ENCODE measurements at places on chromosomes 2 and 18.
A peak's percentile ranks its signal among the peaks of the same experiment; 100 is the strongest.

GRCh38 chr2:201964631-201965206 lies 68.9 kb upstream of the FZD7 start:
- DNase-seq, result peak; percentile 86

- DNase-seq, result no peak
Observed at GRCh38 chr18:13409026-13409425, 190.5 kb downstream of the LDLRAD4 start.

DNA sequence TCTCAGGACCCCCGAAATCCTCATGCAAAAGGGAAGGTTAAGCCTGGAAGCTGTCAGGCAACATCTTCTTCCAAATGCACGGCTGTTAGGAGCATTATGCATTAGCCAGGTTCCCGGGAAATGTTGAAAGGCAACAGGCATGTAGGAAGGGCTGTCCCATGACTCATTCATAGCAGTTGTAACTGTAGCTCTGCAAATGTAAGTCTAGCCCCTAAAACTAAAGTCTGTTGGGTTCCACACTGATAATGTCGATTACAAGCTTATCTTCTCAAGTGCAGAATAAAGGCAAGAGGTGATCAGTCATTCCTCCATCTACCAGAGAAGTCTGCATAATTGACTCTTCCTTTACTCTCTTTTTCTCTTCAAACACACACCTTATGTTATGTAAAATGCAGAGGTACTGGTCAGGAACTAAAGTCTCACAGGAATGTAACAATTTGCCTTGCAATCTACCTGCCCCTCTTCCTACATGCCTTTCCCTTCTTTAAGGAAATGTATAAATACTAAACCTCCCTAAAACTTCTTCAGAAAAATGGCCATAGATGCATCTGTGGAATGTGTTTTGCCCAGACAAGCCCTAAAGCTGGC lies 99.8 kb downstream of the AKAIN1 start:
- DNase-seq, result no peak

DNA sequence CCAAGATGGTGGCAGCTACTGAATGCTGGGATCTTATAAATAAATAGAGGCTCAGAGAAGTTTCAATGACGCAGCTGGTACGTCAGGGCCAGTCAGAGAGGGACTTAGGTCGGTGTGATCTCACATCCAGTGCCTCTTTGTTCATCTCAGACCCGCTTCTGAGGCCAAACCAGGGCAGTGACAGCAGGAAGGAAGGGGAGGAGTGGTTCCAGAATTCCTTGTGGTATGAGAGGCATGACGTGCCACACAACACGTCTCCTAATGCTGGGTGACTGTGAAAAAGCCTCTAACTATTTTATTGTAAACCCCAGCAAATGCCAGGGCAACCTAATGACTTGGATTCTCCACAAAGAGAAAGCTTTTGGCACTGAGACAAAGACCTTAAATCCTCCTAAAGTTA lies 423.3 kb downstream of the LPIN1 start:
- peak; percentile 68 for DNase-seq

- DNase-seq, result no peak
Observed at GRCh38 chr18:24917767-24918166, 434.2 kb downstream of the ZNF521 start.

- no peak for DNase-seq
Observed at GRCh38 chr18:55559739-55560138, 28.3 kb downstream of the TCF4 start.

DNA sequence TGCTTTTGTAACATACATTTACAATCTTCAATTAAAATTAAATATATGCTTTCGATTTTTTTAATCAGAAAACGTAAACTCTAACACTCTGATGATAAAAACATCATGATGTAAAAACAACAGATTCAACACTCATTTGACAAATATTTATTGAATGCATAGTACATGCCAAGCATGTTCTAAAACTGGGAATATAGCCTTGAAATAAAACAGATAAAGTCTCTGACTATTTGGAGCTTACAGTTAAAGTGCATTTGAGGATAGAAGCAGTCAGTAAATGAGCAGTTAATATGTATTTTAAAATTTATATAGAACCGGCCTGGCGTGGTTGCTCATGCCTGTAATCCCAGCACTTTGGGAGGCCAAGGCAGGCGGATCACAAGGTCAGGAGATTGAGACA lies 47.8 kb downstream of the TMX3 start:
- DNase-seq, result no peak

DNA sequence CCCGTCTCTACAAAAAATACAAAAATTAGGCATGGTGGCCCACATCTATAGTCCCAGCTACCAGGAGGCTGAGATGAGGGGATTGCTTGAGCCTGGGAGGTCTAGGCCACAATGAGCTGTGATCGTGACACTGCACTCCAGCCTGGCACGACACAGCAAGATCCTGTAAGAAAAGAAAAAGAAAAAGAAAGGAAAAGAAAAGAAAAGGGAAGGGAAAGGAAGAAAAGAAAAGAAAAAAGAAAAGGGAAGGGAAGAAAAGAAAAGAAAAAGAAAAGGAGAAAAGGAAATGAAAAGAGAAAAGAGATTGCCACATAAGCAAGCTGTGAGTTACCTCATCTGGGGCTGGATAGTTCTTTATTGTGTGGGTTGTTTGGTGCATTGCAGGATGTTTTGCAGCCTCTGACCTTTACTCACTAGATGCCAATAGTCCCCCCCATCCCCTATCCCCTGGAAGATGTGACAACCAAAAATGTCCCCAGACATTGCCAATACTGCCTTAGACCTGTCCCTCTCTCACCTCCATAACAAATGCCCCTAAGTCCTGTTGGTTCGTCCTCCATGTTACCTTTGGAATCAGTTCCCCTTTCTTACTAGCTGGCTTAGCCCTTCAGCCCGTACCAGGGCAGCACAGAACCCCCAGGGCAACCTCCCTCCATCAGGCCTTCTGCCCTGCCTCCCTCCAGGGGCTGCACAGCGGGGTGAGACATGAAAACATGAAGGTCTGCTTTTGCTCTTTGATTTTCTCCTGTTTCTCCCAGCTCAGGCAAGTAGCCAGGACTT lies 8.9 kb downstream of the ASPRV1 start:
- no peak for DNase-seq

- DNase-seq, result no peak
Observed at GRCh38 chr2:232571026-232571474, 20.6 kb downstream of the EIF4E2 start.

DNA sequence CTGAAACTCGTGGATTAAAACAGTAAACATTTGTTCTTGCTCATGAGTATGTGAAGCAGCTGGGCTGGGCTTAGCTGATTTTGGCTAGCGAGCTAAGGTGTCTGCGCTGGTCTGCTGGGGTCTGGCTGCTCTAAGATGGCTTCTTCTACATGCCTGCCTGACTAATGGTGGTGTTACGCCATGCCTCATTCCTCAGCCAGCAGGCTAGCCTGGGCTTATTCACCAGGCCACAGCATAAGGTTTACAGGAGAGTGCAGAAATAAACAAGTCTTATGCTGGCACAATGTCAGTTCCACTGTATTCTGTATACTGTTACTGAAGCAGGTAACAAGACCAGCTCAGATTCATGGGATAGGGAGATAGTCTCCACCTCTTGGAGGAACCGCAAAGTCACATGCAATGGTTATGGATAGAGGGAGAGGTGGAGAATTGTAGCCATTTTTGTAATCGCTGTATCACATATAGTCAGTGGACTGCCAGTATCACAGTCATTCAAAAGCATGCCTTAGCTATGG lies 80.0 kb downstream of the RHBDD1 start:
- DNase-seq, result no peak

- DNase-seq, result no peak
Observed at GRCh38 chr2:163723348-163723747, 12.5 kb downstream of the FIGN start.

DNA sequence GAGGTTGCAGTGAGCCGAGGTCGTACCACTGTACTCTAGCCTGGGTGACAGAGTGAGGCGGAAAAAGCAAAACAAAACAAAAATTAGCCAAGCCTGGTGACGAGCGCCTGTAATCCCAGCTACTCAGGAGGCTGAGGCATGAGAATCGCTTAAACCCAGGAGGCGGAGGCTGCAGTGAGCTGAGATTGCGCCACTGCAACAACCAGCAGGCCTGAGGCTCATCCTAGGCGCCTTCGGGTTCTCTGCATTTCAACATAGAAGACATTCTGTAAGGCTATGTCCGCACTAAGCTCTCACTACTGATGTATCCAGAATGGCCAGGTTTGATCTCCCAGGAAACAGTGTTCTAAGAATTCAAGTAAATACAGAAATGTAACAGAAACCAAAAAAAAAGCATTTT lies 23.5 kb downstream of the PTPN2 start:
- no peak for DNase-seq
